ENCODE measurements at places on chromosomes 13 and 19.
A peak's percentile ranks its signal among the peaks of the same experiment; 100 is the strongest.

GRCh38 chr19:51364200-51365106 is 1.7 kb downstream of the ETFB start:
- no peak for DNase-seq

DNA sequence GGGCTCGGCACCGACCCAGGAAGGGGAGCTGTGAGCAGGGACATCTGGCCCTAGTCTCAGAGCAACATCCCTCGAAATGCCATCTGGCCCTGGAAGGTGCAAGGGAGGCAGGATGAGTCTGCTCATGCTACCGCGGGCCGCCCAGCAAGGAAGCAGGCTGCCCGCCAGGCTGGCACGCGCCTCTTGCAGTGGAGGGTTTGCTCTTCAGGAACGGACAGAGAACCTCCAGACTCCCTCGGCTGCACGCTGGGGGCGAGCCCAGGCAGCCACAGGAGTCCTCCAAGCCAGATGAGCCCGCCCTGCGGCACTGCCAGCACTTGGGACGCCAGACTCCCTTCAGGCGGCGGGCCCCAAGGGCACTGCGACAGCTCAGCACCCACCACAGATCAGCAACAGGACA is 10.1 kb upstream of the ATP8B3 start:
- DNase-seq, result no peak

- no peak for DNase-seq
Measured at GRCh38 chr13:110186231-110186855, 120.6 kb downstream of the COL4A1 start.

GRCh38 chr13:102657630-102658029 is 37.2 kb downstream of the METTL21C start:
- DNase-seq, result no peak

GRCh38 chr19:16328824-16329482 is 4.3 kb downstream of the KLF2 start:
- no peak for DNase-seq

DNA sequence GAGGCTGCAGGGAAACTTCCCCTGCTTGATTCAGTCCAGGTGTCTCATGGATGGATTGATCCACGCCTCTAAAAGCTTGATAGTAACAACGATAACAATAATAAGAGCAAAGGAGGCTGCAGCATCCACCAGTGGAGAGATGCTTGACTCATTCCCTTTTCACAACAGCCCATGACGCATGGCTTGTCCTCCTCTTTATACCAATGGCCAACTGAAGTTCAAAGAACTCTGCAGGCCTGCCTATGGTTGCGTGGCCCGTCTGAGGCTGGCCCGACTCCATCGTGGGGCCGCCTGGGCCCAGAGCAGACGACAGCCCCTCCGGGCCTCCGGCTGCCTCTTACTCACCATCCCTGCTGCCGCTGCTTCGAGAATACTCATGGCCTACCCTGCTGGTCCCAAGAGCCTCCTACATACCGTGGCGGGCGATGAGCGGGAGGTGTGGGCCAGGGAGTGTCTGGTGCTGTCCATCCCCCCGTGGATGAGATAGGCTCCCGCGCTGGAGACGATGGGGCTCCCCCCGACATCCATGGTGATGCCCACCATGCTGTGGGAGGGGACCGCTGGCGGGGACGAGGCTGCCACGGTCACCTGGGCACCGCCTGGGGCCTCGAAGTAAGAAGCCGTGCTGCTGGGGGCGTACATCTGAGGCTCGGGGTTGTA is 61.8 kb upstream of the RANBP3 start:
- DNase-seq, result no peak

DNA sequence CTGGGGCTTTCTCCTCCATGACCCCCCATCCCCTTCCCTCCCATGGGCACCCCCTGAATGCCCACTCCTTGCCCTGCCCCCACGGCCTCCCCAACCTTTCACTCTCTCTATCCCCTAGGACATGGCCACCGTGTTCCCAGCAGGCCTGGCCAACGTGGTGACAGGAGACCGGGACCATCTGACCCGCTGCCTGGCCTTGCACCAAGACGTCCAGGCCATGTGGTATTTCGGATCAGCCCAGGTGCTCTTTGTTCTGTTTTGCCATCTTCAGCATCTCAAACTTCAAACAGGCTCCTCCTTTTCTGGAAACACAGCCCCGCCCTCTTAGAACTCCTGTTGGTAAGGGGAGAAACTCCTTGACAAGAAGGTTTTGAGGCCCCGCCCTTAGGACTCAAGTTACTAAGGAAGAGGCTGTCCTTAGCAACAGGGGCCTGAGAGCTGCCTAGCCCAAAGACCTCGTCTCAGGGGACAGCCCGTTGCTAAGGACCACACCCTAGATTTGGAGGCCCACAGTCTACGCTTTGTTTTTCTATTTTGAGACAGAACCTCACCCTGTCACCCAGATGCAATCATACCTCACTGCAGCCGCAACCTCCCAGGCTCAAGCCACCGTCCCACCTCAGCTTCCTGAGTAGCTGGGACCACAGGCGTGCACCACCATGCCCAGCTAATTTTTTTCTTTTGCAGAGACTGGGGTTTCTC is 5.1 kb upstream of the FLT3LG start:
- DNase-seq, result peak; percentile 54

GRCh38 chr19:30871979-30872378 is 477.3 kb downstream of the TSHZ3 start:
- DNase-seq, result no peak

GRCh38 chr19:31319465-31319864 is 29.8 kb downstream of the TSHZ3 start:
- no peak for DNase-seq

DNA sequence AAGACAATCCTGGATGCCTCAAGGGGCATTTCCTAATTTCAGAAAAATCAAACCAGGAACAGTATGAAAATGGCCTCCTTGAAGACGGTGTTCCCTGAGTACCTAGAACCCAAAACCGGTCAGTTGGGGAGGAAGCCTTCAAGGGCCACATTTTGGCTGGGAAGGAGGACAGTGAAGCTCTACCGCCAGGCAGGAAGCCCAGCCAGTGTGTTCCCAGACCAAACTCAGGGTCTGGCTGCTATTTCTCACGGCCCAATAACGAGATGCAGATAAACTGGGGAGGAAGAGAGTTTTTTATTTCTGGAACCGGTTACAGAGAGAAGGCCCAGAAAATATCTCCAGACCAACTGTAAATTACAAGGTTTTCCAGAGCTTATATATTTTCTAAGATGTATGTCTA is 24.3 kb upstream of the CEACAM21 start:
- DNase-seq, result no peak

DNA sequence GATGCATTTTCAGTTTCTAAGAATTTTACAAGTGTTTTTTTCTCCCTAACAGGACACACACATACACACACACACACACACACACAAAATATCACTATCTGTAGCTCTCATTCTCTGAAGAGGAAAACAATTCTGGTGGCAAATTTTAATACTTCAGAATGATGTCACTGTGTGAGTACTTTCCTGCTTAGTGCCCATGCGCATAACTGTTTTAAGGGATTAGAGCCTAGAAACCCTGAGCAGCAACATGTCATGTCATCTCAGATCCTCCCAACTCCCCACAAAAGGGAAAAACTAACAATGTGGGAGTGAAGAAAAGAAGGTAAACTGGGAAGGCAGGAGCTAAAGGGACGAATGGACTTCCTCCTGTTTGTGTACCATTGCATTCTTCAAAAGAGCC is 401.2 kb downstream of the SPRY2 start:
- no peak for DNase-seq

- DNase-seq, result no peak
Measured at GRCh38 chr19:58570770-58571574, 2.2 kb downstream of the MZF1 start.

DNA sequence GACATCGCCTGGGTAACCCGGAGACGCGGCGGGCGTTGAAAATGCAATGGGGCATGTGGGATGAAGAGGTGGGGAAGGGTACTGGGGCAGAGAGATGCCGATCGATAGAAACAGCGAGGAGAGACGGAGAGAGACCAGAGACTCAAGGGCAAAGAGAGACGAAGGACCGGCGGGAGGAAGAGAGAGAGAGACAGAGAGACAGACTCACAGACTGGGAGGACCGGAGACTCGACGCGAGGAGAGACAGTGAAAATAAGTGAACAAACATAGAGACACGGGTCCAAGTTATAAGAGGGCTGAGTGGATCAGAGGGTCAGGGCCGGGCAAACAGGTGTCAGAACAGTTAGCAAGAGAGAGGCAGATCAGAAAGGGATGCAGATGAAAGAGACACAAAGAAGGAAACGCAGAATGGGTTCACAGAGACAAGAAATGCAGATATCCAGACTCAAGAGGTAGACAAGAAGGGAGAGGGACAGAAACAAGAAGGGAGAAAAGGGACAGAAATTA is 576 bp upstream of the MZF1 start:
- no peak for DNase-seq

GRCh38 chr19:51508059-51508733 is 6.6 kb upstream of the SIGLEC12 start:
- no peak for DNase-seq

- no peak for DNase-seq
Measured at GRCh38 chr13:69999875-70000274, 107.8 kb upstream of the ATXN8OS start.

DNA sequence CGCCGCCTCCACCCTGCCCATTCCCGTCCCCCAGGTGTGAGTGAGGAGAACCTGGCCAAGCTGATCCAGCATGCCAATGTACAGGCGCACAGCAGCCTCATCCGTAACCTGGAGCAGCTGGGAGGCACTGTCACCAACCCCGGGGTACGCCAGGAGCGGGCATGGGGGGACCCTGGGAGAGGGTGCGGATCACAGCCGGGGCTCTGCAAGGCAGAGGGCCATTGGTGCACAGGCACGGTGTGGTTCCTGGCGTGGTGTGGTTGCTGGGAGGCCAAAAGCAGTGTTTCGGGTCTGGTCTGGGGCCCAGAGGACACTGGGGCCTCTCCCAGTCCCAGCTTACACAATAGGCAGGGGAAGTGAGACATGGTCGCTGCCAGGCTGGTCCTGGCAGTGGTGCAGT is 8.3 kb downstream of the STXBP2 start:
- no peak for DNase-seq

GRCh38 chr13:65472336-65472735 is 1757.8 kb downstream of the PCDH9 start:
- DNase-seq, result no peak

DNA sequence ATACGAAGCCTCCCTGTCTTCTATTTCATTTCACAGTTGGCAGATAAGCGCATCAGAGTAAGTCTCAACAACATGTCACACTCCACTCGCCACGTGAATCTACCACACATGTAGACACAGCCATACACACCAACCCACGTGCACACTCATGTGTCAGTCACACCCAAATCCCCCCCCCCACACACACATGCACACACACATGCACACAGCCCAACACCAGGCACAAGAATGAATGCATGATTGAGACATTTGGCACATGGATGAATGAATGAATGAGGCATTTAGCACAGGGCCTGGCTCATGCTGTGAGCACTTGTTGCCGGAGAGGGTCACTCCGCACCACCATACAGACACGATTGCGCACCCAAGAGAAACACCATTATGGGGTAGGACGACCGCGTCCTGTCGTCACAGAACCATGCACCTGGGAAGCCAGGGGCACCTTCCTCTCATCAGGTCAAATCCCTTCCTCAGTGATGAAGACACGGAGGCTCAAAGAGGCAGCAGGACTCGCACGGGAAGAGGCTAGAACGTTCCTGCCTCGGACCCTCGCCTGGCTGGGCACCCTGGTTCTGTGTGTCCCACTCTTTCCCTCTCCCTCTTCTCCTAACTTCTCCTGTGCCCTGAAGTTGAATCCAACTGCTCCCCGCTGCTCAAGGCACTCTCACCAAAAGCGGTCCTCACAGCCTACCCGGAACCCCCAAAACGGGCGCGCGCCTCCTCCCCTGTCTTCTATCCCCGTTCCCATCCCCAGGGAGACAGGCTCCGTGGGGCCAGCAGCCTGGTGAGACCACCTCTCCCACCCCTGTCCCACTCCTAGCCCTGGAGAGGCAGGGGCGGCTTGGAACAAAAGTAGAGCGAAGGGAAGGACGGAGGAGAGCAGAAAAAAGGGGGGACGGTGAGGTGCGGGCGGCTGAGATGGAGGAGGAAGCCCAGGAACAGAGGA is 1.3 kb downstream of the MEIS3 start:
- no peak for DNase-seq

DNA sequence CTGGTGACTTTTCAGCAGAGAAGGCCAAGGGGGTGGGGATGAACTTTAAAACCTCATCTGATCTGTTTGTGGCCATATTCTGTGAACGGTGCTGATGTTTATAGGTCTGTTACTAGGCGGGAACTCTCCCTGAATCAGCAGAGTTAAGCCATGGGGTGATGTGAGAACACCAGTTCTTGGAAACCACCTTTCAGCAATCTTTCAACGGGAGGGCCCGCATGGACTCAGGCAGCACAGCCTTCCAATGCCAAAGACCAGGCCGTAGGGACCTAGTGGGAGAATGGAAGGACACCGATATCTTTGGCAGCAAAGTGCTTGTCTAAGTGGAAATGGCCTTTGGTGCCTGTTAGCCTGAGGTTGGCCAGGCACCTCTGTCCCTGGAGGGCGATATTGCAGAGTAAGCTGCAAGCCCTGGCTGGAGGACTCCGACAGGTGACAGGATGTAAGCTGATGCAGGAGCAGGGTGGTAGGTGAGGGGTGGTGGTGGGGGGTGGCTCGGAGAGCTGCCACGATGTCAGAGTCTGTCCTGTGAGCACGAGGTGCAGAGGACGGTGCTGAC is 57.0 kb downstream of the ERCC5 start:
- no peak for DNase-seq

DNA sequence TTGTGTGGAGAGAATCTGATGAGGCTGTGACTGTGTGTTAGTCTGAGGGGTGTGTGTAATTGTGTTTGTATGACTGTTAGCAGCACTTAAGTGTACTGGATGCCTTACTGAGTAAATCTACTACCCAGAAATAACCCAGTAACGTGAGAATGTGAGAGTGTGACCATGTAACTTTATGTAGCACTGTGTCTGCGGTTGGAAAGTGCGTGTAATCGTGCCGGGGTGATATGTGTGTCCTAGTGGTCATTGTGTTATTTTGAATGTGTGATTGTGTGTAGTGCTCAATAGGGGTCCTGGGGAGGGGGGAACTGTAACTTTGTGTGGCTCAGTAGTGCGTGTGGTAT is 550 bp downstream of the ZNF383 start:
- DNase-seq, result peak; percentile 2

DNA sequence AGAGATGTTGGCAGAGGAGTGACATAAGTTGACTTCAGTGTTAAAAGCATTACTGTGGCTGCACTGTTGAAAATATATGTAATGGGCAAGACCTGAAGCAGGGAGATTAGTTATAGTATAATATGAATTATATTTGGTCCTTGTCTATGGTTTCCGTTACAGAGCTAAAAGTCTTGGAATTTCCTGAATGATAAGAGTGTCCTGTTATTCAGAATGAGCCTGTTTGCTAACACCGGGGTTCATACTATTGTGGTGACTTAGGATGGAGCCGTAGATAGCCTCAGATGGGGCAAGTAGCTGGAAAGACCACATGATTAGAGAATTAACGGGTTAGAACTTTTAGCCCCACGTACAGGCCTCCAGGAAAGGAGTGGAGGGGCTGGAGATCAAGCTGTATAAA is 5.7 kb downstream of the USPL1 start:
- DNase-seq, result no peak

- DNase-seq, result no peak
Measured at GRCh38 chr19:42115219-42115618, 17.0 kb downstream of the POU2F2 start.
